GM23248 (cell line): ENCODE measurements at places on chromosomes 6 and 20.

DNA sequence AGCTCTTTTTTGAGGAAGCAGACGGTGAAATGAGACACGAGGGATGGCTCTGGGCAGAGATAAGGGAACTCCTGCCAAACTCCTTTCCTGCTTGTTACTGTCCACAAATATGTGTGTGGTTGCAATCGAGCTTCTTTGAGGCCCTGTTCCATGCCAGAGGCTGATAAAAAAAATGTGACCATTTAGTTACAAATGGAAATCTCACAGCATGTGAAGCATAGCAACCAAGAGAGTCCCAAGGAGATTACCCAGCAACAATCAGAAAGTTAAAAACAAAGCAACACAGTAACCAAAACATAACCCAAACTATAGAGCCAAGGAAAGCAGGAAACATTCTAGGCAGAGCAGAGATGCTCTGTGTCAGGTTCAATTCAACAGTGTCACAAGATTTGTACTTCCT is 35.4 kb upstream of the HMGN3 start:
- DNase-seq, result peak; percentile 93

DNA sequence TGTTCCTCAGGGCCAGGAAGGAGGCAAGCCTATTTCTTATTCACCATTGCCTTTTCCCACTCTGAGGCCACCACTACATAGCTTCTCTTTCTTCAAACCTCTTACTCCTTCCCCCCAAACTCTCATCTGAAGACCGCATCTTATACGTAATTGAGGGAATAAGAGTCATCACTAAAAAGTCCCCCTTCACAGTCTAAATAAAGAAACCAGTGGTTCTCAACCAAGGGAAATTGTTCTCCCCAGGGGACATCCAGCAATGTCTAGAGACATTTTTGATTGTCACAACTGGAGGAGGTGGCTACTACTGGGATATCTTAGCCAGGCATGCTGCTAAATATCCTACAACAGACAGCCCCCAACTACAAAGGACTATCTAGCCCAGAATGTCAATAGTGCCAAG is 327.6 kb upstream of the CNR1 start:
- DNase-seq, result no peak

DNA sequence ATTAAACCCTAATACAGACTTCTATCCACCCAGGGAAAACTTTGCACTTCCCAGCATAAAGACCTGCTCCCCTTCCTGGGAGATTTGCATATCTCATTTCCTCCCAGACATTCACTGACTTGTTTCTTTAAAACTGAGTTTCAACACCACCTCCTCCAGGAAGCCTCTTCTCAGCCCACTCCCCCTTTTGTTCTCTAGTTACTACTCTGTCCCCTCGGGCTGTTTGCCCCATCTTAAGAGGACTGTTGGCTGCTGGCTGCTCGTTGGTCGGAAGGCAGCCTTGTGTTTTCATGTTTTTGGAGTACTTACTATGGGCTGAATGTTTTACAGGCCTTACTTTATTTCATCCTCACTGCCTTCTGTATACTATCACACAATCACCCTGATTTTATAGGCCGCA is 6.6 kb downstream of the ARHGAP40 start:
- DNase-seq, result no peak

- no peak for DNase-seq
These were observed 21.2 kb downstream of the CD83 start for GRCh38 chr6:14138701-14139215.

- DNase-seq, result peak; percentile 85
These were observed 6.7 kb upstream of the KCNK15 start for GRCh38 chr20:44738813-44739477.
